Activated CD4-positive, alpha-beta T cell treated with anti-CD3 and anti-CD28 coated beads, Interleukin-2, amount 50 U/mL, for 4 hours (primary cell): ENCODE measurements at places on chromosomes 6 and 20.

DNA sequence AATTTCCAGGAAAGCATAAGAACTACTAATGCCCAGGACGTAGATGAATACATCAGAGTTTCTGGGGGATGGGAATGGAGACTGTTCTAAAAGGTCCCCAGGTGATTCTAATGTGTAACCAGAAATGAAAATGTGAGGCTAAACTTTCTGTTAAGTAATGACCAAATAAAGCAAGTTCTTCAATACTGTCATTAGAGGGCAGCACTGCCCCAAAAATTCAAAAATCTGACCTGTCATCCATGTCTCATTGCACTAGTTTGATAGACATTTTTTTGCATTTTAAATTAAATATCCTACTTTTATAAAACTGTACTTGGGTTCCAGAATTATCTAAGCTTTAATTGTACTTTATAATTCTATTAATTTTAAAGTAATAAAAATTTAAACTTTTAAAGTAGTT is 94.9 kb downstream of the RFX6 start:
- no peak for DNase-seq

- peak; percentile 100 for DNase-seq
Measured at GRCh38 chr20:35615667-35616464, at the start of gene SPAG4. SPAG4 (plus strand) TSS chr20:35615829; CDS start chr20:35616004, 175 bp downstream.

- no peak for DNase-seq
Measured at GRCh38 chr20:17525650-17526049, 5.5 kb downstream of the BFSP1 start.

DNA sequence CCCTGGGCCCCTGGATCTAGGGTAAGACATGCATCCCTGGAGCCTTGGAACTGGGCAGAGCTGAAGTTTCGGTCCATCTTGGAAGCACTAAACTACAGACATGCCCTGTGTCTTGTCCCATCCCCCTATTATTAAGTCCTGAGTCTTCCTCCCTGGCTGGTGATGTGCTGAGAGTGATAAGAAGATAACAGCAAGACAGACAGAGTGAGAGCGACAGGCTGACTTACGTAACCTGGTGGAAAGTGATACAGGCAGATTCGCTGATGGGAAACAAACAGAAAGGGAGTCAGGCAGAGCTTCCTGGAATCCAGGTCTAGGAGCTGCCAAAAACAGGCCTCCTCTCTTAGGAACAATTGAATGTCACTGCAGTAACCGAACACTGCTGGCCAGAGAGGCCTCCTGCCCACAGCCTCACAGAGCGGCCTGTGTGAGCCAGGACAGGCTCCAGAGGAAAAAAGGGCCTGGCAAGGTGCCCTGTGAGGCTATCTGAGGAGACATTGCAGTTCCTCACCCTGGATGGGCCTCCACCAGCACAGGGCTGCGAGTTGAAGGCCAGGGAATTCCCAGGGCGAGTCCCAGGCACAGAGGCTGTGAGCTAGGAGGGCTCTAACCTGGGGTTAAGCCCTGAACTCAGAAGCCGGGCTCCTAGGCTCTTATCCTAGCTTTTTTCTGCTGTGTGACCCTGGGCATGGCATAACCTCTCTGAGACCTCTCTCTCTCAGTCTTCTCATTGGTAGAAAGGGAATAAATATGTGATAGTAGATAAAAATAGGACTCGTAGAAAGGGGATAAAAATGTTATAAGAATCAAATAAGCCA is 34.2 kb upstream of the B4GALT5 start:
- no peak for DNase-seq

GRCh38 chr20:12217382-12217781 is 299.7 kb downstream of the BTBD3 start:
- no peak for DNase-seq

DNA sequence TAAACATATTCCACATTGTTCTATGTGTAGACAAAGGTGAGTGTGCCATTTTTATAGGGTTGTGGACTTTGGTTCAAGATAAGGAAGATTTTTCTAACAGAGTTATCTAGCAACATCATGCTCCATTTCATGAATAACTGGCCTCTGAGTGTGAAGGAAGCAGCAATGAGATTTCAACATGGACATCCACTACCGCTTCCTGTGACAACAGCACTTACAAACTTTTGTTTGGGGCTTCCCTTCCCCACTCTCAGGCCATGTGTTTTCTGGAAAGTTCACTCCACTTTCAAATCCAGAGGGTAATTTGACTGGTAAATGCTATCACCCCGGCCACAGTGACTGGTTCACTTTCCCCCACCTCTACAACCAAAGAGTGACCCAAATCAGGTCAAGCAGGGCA is 38.1 kb upstream of the PROKR2 start:
- DNase-seq = no peak

DNA sequence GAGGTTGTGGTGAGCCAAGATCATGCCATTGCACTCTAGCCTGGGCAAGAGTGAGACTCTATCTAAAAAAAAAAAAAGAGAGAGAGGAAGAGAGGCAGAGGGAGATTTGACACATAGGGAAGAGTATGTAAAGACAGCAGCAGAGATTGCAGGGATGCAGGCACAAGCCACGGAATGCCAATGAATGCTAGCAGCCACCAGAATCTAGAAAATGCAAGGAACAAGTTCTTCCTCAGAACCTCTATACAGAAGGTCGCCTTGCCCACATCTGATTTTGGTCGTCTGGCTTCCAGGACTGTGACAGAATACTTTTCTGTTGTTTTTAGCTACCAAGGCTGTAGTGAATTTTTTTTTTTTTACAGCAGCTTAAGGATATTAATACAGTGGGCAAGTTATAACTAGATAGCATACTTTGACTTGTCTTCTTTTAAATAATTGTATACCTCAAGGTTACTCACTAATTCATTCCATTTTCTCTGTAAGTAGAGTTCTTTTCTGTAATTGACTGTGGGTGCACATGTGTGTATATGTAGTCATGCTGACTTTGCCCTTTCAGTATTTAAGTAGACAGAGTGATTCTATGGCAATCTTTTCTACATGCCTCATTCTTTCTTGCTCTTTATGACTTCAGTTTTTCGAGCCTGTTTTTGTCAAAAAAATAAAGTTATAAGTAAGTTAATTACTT is 402.2 kb downstream of the GJA1 start:
- no peak for DNase-seq

- DNase-seq = no peak
Measured at GRCh38 chr6:22025468-22026163, 271.2 kb downstream of the PRL start.

- DNase-seq = no peak
Measured at GRCh38 chr6:81849248-81849647, 96.8 kb upstream of the TENT5A start.

DNA sequence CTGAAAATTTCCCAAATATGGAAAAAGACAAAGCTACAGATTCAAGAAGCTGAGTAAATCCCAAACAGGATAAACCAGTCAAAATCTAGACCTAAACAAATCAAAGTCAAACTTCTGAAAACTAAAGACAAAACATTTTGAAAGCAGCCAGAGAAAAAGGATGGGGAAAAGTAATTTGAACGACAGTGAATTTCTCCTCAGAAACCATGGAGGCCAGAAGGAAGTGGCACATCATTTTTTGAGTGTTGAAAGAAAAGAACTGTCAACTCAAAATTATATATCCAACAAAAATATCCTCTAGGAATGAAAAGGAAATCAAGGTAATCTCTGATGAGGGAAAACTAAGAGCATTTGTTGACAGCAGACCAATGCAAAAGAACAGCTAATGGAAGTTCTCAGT is 6.8 kb downstream of the RAB23 start:
- DNase-seq = no peak

DNA sequence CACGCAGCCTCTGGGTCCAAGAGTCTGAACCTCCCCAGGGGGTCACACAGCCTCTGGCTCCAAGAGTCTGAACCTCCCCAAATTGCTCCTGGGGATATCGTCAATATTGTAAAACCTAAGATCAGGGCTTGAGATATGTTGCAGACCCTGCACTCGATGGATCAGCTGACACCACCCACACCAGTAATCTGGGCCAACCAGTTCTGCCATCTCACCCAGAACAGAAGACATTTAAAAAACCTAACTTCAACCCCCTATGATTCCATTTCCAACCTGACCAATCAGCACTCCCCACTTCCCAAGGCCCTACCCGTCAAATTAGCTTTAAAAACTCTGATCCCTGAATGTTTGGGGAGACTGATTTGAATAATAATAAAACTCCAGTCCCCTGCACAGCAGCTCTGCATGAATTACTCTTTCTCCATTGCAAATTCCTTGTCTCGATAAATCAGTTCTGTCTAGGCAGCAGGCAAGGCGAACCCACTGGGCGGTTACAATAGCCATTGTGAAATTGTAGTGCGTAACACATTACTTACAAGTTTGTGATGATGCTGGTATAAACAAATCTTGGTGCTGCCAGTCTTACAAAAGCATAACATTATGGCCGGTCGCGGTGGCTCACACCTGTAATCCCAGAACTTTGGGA is 32.4 kb upstream of the FAM135A start:
- DNase-seq = no peak

DNA sequence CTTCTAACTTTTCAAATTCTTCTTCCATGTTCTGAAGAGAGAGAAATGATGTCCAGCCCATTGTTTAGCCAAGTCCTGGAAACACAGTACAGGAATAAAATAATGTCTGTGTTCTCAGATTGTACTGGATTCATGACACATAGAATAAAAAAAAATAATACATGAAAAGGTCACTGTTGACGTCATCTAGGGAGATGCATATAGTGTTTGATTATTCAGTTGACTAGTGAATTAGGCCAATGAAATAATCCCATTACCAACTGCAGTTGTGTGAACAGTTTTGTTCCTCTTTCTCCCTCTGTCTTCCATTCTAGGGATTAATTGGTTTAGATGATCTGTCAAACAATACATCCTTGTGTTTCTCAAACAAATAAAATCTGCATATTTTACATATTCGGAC is 222.8 kb downstream of the ALDH8A1 start:
- DNase-seq = no peak

DNA sequence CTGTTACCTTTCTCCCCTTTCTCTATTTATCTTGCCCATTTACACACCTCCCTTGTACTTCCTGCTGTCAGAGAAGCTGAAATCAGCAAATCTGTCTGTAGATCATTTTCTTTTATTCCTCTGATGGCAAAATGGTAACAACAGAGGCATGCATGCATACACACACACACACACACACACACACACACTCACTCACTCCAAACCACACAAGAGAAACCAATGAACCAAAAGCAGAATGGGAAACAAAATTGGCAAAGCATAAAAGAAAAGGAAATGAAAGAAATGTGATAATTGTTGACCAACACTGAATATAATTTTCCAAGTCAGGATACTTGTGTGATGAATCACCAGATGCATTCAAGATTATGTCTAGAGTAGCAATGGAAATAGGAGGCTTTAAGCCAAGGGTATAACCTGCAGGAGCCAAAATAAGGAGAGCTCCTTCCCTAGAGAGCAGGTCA is 172.4 kb downstream of the PLCB4 start:
- DNase-seq = no peak

DNA sequence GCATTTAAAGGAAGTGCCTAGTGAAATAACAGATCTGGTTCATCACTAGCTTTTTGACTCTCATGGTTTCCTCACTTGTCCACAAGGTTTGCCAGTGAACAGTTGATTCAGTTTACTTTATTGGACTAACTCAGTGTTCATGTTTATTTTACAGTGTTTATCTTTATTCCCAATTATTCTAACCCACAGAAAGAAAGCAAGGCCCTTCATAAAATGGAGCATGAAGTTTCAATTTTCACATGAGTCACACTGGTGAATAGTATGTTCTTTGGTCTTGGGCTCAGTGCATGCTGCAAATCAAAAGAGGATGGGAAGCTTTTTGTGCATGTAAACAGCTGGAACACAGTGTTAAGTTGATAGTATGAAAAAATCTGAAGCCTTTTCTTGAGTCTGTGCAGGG is 217.6 kb upstream of the HDDC2 start:
- DNase-seq = no peak

DNA sequence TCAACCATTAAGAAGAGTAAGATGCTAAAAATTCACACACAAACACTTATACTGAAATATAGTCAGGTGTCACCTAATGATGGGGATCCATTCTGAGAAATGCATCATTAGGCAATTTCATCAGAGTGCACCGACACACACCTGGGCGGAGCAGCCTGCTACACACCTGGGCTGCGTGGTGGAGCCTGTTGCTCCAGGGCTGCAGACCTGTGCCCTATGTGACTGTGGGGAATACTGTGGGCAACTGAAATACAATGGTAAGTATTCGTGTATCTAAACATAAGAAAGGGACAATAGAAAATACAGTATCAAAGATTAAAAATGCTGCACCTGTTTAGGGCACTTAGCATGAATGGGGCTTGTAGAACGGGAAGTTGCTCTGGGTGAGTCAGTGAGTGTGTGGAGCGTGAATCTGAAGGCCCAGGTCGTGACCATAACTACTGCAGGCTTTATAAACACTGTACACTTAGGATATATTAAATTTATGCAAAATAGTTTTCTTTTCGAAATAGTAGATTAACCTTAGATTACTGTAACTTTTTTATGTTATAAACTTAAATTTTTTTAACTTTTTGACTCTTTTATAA is 124.4 kb upstream of the AFDN start:
- DNase-seq = no peak
